Prostate gland (tissue), 2 donors: ENCODE measurements at places on chromosomes 7 and 10.

- DNase-seq = no peak
These were observed 74.1 kb downstream of the VIPR2 start for GRCh38 chr7:159070431-159071148.

- no peak for DNase-seq
These were observed 395 bp downstream of the ZNF487 start for GRCh38 chr10:43437141-43437870.

DNA sequence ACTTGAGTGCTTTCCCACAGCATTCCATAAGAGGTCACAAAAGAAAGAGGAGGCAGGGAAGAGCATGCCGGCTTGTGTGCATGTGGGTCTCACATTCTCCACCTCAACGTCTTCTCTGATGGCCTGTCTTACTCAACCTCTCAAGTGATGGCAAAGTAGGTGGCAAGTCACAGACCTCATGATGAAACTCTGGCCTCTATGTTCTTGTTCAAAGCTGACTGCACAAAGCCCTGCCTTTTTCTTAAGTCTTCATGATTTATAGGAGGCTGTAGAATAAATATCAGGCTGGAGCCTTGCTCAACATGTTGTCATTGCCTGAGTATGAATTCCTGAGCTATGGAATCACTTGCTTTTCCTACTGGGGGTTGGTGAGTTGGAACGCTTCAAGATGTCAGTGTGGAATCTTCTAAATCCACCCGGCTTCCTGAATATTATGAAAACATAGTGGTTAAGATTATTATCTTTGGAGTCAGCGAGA is 213.6 kb upstream of the INHBA start:
- no peak for DNase-seq

DNA sequence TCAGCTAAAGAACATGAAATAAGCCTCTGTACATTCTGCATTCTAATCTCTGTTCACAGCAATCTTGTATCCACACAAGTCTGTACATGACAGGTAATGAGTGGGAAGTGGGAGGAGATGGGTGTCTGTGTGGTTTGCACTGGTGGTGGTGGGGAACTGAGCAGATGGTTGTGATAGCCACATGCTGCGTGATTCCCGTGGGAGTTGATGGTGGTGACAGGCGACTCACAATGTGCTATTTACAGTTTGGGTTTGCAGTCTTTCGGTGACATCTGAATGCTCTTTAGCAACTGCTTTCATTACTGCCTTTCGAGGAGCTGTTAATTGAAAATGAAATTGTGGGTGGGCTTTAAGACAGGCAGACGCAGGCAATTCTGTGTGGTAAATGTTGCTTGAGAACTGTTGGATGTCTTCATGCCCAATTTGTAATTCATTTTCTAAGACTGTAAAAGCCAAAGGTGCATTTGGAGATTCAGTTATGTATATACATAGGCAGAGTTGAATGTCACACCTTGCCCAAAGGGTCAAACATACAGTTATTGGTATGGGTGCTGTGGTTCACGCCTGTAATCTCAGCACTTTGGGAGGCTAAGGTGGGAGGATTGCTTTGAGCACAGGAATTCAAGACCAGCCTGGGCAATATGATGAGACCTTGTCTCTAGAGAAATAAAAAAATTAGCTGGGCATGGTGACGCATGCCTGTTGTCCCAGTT is 308.2 kb downstream of the AUTS2 start:
- DNase-seq = no peak
